ENCODE measurements at places on chromosomes 4 and X.

DNA sequence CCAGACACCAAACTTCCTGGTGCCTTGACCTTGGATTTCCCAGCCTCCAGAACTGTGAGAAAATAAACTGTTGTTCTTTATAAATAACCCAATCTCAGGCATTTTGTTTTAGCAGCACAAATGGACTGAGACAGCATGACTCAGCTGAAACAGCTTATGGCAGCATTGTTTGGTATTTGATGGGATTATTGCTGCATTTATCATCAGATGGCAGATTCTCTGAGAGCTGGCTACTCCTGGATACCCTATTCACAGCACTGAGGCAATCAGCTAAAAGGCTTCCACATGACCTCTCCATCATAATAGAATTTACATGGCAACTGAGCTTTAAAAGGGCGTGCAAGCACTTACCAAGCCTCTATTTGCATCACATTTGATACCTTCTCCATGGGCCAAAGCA, 623.1 kb upstream of the CPEB2 start:
- no peak for DNase-seq

DNA sequence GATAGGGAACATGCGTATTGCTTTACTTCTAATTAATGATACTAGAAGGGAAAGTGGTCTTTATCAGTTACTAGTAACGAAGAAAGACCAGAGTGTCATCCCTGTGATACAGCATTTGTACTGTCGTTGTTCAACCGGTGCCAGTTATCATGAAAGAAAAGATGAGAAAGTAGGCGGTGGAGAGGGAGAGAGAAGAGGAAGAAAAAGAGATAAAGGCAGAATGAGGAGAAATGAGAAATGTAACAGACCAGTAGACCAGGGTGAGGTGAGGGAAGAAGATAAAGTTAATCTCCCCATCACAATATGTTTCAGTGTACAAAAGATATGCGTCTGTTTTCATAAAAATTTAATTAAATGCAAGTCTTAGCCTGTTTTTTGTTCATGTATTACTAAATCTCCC, 135.2 kb upstream of the HPGD start:
- no peak for DNase-seq

GRCh38 chr4:97216046-97216445, 927.2 kb downstream of the STPG2 start:
- no peak for DNase-seq

- no peak for DNase-seq
Observed at GRCh38 chr4:9980898-9981297, 40.4 kb downstream of the SLC2A9 start.

- DNase-seq, result no peak
Observed at GRCh38 chrX:2446815-2447214, 54.0 kb downstream of the DHRSX start.

- DNase-seq, result no peak
Observed at GRCh38 chr4:55038176-55038890, 87.1 kb downstream of the KDR start.

DNA sequence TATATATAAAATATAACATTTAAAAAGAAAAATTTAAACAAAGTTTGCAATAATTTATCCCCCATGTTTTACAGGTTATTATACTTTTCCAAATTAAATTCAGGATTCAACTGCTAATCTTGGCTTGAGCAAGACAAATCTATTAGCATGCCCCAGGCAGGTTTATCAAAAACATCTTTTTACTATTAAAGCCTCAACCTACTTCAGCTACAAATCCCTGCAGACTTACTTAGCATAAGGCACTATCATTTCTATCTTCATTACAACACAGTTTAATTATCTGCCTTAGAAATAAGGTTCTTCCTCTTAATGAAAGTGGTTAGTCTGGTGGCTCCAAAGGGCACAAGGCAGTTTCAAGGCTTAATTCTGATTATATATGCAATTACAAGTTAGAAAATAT, 477.6 kb downstream of the PACRGL start:
- DNase-seq, result no peak
